Stimulated activated CD8-positive, alpha-beta memory T cell treated with anti-CD3 and anti-CD28 coated beads, Interleukin-15, amount 100 ng/mL, for 48 hours (primary cell): ENCODE measurements at places on chromosomes 4 and X.

- no peak for DNase-seq
Measured at GRCh38 chrX:123648028-123648810, 84.6 kb downstream of the THOC2 start.

- no peak for DNase-seq
Measured at GRCh38 chr4:107579099-107579498, 140.9 kb downstream of the PAPSS1 start.

GRCh38 chrX:97155816-97156215 lies 272.1 kb downstream of the RPA4 start:
- no peak for DNase-seq

DNA sequence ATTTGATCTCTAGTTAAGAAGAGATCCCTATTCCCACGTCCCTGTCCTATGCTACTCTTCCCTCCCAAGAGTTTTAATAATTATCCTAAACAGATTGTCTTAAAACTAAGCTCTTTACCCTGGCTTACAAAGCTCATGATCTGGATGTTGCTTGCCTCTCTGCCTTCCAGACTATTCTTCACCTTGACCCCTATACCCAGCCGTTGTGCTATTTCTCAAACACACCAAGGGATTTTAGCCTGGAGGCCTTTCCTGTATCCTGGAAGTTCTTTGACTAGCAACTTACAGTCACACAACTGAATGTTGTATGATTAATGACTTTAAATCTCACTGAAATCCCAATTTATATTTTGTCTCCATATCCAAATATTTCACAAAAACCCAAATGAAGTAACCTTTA lies 314.9 kb downstream of the ADGRL3 start:
- no peak for DNase-seq

DNA sequence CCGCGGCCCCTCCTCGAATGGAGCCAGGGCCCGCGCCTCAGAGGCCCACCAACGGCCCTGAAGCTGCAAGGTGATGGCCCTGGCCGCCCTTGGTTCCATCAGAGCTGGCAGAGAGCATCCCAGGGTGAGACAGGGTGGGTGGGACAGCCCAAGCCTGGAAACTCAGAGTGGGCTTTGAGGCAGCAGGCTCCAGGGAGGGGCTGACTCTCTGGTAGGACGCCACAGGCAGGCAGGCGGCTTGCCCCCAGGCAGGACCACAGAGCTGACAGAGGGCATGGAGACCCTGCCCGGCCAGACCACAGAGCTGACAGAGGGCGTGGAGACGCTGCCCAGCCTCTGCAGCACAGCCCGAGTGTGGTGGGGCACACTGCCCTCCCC lies 4.8 kb downstream of the MYL5 start:
- DNase-seq, result no peak

GRCh38 chr4:153067376-153067775 lies 131.3 kb downstream of the FHDC1 start:
- DNase-seq, result no peak
